Activated naive CD8-positive, alpha-beta T cell treated with anti-CD3 and anti-CD28 coated beads for 36 hours (primary cell): ENCODE measurements at places on chromosomes 3 and 15.

DNA sequence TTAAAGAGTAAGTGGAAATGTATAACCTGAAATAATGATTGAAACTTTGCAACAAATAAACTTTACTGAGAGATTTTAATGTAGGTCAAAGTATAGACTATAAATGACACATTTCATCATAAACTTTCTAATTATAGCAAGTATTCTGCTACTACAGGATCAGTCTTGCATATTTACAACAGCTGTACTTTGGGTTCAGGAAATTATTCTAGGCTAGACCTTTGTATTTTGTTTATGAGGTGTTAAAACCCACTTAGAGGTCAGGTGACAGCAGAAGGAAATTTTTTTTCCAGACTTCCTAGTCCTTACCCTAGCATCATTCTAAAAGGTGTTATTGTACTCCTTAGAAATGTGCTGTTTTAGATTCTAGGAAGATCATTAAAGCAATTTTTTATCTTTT is 2.3 kb downstream of the RNF7 start:
- DNase-seq, result no peak

GRCh38 chr3:149198611-149199010 is 23.0 kb downstream of the CP start:
- no peak for DNase-seq

- DNase-seq, result no peak
These were observed 75.4 kb downstream of the XXYLT1 start for GRCh38 chr3:195195321-195196209.

DNA sequence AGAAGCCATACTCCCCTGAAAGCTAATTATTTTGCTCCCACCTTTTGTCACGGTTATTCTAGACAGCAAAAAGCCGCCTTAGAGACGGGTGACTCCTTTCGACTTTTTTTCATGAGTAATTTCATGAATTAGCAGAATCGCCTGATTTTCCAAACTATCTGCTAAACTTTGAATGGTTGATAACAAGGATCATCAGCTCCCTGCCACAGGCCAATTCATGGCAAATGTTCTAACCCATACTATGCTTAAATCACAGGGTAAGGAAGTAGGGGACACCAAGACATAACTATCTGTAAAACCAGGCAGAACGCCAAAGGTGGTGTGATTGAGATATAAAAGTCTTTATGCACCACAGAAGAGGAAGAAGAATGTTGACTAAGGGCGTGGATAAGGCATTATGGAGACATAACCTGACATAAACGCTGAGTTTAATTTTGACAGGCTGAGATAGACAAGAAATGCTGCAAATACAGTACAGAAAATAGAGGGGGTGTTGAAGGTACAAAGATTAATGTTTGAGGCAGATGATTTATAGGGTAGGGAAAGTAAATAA is 891 bp upstream of the DMXL2 start:
- no peak for DNase-seq

DNA sequence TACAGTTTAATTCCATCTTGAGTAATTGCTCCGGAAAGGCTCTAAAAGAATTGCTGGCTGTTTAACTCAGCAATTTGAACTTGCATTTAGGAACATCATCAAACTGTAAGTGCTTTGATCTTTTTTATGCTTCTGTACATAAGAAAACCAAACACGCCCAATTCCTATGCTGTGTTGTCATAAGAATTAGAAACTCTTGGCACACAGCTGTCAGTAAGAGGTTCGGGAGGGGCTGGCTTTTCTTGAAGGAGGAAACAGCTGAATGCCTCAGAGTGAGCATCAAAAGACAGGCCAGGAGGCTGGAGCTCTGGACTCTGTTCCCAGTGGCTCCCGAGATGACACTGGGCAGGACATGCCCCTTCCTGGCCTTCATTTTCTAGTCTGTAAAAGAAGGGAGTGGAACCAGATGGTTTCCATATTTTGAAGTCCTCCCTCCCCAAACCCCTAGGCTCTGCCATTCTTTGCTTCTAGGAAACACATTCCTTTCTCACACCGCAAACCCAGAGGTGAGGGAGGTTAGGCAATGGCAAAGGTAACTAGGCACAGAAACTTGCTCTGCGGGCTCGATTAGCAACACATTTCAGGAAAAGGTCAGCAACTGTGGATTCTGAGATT is 73.7 kb upstream of the DLG1 start:
- no peak for DNase-seq

GRCh38 chr15:74392451-74392830 is 25.0 kb upstream of the CYP11A1 start:
- no peak for DNase-seq

- DNase-seq, result no peak
These were observed 887.2 kb downstream of the NAALADL2 start for GRCh38 chr3:175746308-175746707.

GRCh38 chr3:38226273-38226672 is 39.3 kb upstream of the SLC22A13 start:
- DNase-seq, result no peak

DNA sequence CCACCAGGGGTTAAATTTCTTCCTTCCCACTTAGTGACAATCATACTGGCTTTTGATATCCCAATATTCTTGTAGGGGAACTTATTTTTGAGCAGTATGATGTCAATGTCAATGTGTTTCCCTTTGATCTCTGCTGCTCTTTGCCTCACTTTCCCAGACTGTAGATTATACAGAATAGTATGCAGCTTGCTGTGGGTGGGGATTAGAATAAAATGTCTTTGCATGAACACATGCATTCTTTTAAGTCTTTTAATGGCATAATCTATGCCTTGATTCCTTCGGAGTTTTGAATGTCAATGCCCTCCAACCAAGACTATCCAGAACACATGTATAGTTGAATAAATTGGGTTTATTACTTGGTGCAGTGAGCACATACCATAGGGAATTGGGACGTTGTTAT is 125.5 kb downstream of the IL20RB start:
- no peak for DNase-seq

DNA sequence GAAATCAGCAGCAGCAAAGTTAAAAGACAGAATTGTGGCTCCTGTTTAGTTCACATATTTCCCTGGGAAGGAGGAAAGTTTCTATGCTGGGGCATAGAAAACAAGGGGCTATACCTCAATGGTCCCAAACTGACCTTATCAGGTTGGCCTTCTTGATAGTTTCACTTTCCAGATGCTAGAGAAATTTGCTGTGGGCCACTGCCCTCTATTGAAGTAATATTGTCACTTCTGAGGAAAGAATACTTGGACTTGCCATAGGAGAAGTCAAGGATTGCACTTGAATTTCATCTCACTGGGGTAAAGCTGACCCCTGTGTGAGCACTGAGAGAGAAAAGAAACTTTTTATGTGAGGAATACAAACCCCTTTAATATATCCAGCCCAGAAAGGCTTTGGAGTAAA is 49.3 kb upstream of the XCR1 start:
- no peak for DNase-seq

DNA sequence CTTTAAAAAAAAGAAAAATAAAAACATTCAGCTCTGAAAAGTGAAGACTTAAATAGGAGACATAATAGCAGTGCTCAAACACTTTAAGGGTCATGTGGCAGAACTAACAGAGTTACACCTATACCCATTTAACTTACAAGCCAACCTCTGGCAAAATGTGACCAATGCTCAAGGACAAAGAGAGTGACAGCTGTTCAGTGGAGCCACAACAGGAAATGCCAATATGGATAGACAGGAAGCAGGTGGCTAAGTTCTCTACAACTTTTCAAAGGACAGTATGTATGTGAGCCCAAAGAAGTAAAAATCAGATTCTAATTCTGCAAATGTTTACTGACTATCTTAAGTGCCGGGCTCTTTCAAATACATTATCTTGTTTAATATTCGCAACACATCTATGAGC is 3.4 kb downstream of the TMCC1 start:
- DNase-seq, result no peak

GRCh38 chr3:71487418-71487817 is 96.1 kb downstream of the FOXP1 start:
- DNase-seq, result no peak

- no peak for DNase-seq
These were observed 139.9 kb downstream of the SEMA6D start for GRCh38 chr15:47857014-47857775.

DNA sequence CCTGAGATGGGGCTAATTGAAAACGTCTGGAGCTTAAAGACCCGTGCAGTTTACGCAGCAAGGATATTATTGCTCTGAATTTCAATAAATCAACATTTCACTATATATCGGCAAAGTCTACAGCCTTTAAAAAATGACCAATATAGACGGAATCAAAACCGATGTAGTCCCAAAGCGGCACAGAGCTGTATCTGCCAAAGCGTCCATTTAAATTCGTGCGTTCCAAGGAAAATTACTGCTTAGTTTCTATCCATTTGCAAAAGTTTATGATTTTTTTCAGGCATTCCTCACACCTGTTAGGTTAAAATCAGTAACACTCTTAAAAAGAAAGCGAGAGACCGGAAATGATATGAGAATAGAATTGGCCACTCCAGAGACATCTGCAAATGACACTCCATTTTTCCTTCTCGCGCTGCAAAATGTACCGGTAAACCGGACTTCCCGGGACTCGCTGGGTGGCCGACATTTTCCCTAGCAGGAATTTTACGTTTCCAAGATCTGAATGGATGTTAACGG is 777 bp upstream of the EIF4A2 start:
- no peak for DNase-seq

- no peak for DNase-seq
These were observed 26.8 kb downstream of the ARIH2 start for GRCh38 chr3:48945432-48945831.

DNA sequence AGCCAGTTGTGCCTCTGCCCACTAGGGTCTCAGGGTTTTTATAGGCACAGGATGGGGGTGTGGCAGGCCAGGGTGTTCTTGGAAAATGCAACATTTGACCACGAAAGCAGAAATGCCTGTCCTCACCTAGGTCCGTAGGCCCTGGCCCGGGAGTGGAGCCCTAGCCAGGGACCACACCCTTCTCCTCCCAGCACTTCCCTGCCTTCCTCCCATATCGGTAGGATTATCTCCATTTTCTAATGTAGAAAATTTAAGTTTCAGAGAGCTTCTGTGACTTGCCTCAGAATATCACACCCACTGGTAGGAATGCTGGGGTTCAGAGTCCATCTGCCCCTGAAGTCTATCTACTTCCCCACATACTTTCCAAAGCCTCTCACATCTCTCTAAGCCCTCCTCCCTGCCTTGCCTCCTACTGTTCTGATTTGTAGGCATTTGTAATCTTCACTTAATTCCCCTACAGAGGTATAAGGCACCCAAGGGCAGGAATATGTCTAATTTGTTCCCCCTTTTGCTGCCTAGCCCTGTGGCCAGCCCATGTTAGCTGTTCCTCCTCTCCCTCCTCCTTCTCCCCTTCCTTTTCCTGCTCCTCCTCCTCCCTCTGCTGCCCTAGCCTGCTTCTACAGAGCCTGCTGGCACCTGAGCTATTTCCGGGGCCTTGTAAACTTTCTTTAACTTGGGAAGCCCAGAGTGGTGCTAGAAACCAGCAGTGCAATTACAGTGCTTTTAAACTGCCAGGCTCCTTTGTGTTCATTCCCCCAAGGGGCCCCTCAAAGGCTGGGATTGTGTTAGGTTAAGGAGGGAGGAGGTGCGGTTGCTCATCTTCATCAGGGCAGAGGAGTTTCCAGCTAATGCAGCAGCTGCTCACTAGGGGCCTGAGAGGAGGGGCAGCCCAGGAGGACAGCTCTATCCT is 71.1 kb downstream of the MRPL46 start:
- no peak for DNase-seq

DNA sequence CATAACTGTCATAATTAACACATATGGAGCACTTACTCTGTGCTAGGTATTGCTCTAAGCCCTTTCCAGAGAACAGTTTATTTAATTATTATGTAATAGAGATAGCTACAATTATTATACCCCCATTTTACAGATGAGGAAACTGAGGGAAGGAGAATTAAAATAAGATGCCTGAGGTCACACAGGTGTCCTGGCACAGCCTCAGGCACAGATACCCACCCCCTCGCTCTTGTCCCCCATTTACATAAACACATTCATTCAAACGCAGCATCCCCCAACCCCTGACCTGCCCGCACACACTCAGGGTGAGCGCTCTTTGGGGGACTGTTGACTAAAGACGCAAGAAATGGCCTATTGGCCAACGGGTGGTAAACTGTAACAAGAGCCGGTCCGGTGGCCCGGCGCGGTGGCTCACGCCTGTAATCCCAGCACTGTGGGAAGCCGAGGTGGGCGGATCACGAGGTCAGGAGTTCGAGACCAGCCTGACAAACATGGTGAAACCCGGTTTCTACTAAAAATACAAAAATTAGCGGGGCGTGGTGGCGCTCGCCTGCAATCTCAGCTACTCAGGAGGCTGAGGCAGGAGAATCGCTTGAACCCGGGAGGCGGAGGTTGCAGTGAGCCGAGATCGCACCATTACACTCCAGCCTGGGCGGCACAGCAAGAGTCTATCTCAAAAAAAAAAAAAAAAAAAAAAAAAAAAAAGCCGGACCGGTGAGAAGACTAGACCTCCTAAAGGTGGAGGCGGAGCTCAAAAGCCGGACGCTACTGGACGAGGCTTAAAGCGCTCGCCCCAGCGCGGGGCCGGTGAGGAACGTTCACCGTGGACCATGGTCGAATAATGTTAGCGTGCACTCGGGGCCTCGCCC is 1.9 kb upstream of the ISL2 start:
- DNase-seq, result no peak

DNA sequence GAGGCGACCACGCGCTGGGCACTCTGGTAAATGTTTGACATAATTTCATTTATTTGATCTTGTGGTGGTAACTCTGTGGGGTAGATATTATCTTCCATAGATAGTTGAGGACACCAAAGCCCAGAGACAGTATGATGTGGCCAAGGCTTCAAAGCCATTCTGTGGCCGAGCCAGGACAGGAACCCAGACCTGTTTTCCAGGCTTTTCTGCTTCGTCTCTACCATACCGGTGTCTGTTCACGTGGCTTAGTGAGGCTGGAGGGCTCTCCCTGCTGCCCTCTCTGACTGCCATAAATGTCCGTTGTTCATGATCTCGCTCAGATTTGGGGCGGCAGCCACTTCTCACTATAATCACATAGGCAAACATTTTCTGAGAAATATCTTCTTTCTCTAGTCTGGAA is 134.7 kb downstream of the PEX5L start:
- DNase-seq, result no peak

- no peak for DNase-seq
These were observed 39.0 kb downstream of the CYFIP1 start for GRCh38 chr15:22941179-22941578.

DNA sequence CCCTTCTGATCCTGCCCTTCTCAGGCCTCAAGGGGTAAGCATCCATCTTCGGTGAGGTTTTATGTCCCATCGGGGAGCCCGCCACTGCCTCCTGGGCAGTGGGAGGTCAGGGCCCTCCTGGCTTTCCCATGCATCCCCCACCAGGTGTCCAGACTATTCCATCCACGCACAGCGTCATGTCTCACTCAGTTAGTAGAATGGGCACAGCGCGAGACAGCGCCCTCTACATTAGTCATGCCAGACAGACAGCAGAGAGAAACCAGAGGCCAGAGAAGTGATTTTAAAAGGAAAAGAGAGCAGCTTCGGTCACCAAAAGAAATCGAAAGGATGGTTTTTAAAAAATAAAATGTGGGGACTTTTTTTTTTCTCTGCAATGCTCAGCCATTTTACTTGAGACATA is 49.8 kb downstream of the ZDHHC3 start:
- DNase-seq, result no peak

DNA sequence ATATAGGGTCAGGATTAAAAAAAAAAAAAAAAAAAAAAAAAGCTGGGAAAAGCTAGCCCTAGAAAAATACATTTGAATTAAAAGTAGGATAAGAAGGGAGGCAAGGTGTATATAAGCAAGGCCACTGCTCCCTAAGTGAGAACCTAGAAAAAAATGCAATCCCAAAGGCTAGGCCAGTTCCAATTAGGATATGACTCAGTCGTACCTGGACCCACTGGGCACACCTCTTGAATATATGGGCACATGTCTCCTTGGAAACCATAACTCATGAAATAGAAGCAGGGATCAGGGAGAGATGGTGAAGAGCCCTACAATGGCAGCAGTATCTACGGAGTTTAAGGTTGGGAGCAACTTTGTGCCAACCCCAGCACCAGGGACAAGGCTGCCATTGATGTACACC is 314.1 kb upstream of the IL12A start:
- DNase-seq, result no peak
